Cerebellum (tissue), 4 donors: ENCODE measurements at places on chromosomes 2 and 18.

GRCh38 chr2:69253611-69254301 lies 133.3 kb downstream of the GFPT1 start:
- peak; percentile 6 for DNase-seq

DNA sequence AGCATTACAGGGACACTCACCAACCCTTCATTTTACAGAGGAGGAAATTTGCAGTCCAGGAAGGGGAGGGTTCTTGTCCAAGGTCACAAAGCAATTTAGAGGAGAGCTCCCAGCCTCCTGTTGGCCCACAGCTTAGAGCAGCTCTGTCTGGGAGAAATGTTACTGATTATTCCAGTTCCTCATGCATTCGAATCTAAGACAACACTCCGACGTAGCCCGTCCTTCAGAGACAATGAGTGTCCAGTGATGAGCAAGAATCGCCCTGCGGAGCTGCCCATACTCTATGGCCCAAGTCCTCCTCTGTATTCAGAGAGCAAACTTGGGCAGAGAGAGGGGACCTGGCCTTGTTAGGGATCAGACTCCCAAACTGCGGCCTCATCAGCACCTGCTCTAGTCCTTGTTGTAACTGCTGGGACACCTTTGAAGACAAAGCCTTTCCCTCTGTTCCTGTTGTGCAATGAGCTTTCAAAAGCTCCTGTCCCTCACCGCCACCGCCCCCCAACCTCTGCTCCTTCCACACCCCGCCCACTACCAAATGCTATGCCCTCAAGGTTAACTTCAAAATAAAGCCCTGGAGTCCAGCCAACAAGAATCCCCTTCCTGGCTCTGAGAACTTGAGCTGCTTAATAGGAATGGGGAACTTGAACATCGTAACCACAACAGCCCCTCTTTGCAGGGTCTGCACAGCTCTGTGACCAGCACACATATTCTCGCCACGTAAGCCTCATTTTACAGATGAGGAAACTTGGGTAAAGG lies 234.8 kb upstream of the SMAD2 start:
- DNase-seq, result no peak

GRCh38 chr2:173955004-173955403 lies 10.2 kb downstream of the SP3 start:
- DNase-seq, result no peak

DNA sequence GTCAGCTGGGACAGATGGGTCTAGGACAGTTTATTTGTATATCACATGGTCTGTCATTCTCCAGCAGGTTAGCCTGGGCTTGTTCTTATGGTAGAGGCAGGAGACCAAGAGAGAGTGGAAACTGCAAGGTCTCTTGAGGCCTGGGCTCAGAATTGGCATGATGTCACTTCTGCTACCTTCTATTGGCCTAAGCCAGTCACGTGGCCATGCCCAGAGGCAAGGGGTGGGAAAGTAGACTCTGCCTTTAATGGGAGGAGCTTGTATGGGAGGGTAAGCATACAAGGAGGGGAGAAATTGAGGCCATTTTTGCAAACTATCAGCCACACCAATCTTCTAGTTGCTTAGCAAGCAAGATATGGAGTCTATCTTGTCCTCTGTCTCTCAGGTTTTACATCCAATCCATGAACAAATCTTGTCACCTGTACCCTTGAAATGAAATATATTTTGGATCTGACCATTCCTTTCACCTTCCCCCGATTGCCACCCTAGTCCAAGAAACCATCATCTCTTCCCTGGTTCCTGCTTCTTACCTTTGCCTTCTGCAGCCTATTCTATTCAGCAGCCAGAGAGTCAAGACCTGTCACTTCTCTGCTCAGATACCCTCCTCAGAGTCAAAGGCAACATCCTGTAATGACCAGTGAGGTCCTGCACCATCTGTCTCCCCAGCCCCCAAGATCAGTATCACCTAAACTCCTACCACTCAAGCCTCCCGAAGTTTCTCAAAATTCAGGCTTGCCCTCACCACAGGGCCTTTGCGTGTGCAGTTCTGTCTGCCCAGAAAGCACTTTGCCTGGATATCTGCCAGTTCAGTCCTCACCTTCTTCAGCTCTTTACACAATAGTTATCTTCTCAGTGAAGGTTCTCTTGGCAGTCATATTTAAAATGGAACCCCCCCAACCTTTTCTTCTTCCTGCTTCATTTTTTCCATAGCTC lies 240.0 kb downstream of the LOXHD1 start:
- no peak for DNase-seq

DNA sequence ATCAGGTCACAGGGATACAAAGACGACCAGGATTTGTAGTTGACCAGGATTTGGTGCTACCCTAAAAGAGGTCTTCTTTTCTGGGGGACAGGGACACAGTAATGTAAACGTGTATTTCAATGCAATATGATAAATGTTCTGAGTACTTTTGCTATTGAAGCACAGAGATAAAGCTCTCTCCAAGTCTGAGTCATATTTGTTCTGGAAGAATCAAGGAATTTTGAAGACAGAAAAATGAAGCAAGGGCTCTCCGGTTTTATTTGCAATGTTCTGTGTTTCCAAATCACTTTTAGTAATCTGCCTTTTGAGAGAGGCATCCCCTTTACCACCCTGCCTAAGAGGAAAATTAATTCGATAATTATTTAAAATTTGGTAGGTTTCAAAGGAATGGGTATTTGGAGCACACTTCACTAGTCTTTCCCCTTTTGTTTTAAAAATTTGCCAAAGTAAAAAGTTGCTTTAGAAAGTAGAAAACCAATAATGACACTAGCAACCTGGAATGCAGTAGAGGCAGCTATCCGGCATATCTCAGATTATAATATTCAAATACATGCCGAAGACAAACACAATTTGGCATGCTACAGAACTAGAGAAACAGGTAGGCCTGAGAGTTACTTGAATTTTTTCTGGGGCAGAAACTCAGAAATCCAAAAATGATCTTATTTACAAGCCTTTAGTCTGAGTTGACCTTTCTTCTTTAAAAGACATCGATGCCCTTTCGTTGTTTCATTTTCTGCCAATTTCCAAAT lies 82.7 kb downstream of the MREG start:
- no peak for DNase-seq

- no peak for DNase-seq
Observed at GRCh38 chr2:107811411-107811810, 15.3 kb upstream of the RGPD4 start.

GRCh38 chr18:73110307-73110706 lies 242.5 kb upstream of the NETO1 start:
- DNase-seq, result no peak

GRCh38 chr18:12030670-12031069 lies 49.4 kb downstream of the IMPA2 start:
- DNase-seq, result no peak

GRCh38 chr2:182672466-182673165 lies 43.4 kb upstream of the DNAJC10 start:
- no peak for DNase-seq

DNA sequence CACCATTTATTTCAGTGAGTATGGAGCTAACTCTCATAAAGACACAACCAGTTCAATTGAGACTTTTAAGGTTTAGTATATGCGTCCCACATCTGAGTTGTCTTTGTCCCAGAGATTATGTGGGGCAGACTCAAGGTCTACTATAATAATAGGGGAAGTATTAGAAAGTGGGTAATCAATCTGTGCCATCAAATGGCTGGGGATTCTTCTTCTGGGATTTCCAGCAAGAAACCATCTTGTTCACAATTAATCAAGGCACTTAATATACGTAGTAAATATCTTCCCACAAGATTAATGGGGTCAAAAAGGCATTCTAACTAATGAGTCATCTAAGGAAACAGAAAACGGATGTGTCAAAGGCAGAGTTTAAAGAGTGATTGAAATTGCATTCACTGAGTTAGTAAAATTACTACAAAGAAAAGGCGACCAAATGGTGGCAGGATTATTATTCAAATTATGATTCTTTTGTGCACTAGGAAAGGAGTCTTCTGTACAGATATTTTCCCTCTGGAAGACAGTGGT lies 179.8 kb upstream of the REG3G start:
- no peak for DNase-seq

- peak; percentile 15 for DNase-seq
Observed at GRCh38 chr2:69830045-69830905, 815 bp downstream of the GMCL1 start.

DNA sequence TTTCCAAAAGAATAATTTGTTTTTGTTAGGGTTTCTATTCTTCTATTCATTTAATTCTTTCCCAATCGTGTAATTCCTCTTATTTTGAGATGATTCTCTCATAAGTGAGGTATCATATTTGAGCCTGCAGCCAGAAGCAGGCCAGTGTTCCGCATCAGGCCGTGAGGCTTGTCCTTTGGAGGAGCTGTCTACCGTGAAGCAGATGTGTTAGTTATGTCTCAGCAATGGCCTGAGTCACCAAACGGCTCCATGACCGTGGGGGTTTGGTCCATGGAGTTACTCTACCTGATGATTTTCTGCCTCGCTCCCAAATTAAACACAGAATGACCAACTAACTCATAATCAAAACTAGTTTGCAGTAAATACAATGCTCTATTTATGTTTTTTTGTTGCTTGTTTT lies 64.2 kb upstream of the TMEM87B start:
- DNase-seq, result no peak

GRCh38 chr2:206220997-206221396 lies 53.5 kb upstream of the ZDBF2 start:
- DNase-seq, result no peak

DNA sequence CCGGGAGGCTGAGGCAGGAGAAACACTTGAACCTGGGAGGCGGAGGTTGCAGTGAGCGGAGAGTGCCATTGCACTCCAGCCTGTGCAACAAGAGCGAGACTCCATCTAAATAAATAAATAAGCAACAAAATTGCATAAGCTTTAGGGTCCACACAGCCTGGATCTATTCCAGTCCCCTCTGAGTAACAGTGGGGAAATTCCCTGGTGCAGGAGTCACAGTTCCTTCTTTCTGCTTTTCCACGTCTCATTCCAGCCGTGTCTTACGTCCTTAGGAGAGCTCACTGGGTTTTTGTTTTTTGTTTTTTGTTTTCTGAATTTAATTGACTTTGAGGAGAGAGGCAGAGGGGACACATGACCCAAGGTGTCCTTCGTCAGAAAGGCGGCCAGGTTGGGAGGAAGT lies 44.6 kb downstream of the B3GNT2 start:
- DNase-seq, result no peak

DNA sequence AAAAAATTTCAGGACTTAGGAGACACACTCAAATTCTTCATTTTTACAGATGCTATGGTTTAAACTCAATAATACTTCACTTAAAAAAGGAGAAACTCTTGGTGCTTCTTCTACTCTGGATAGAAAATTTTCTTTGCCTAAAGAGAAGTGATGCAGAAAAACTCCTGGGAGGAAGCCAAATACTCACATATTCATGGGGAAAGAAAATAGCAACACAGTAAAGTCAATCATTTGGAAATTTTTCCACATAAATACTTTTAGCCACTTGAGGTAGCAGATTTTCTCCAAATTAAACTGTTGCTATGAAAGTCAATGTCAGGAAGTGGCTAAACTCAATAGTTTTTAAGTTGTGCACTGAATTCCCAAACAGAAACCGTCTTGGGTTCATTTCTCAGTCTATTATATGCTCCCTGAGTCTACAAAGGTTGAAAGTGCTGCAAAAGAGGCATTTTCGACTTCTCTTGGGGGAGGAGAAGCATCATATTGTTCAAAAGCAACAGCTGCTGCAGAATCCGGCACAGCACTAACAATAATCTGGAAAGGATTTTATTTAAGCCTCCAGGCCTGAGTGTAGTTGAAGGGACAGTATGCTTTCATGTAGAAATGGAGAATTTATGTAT lies 81.1 kb downstream of the UPP2 start:
- no peak for DNase-seq

DNA sequence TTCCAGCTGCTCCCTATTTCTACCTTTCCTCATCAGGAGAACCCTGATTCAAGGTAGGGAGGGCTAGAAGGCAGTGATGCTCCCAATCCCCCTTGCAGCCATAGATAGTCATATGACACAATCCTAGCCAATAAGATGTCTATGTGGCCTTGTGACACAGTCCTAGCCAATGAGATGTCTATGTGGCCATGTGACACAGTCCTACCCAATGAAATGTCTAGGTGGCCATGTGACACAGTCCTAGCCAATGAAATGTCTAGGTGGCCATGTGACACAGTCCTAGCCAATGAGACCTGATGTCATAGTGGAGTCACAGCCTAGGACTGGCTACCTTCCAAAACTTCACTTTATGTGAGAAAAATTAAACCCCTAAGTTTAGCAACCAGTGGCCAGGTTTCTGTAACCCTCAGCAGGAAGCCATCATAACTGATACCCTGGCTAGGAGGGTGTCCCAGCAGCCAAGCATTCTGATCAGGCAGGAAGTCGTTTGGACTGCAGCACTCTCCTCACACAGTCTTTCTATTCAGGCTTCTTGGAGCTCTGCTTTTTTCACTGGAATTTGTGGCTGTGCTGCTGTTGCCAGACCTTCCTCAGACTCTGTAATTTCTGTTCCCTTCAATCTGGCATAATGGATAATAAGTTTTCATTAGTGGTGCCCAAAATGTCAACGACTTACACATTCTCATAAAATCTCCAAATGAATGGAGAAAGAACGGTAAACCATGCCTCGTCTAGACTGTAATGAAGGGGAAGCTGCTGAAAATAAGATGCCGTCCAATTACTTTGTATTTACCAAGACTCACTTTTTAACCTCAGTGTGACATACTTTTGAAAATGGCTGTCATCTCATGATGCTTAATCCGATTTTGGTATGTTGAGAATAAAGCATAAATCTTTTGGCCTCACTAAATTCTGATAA lies 165.0 kb upstream of the NCKAP5 start:
- no peak for DNase-seq

DNA sequence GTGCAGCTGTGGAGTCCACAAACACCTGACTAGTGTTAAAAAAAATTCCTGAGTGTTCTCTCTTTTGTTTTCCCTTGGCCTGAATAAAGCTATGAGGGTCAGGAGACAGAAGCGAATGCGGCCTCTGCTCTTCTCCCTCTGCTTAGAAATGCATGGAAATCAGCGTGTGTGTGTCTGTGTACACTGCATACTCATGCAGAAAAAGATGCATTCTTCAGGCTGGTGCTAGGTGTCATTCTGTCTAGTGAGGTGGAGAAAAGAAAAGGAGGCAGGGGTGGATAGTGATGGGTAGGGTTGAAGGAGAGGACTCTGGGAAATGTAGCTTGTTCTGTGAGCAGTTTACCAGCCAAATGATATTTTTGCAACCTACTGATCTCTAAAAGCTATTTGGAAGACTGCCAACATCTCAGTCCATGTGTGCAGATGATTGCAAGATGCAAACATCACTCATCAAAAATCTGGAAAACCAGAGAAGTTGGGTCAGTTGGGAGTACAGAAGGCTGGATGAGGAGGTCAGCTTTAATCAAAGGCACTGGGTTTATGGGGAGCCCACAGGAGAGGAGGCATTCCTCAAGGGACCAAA lies 177.7 kb downstream of the INSIG2 start:
- DNase-seq, result no peak
